MM.1S (cell line): ENCODE measurements at places on chromosomes 16 and 17.

DNA sequence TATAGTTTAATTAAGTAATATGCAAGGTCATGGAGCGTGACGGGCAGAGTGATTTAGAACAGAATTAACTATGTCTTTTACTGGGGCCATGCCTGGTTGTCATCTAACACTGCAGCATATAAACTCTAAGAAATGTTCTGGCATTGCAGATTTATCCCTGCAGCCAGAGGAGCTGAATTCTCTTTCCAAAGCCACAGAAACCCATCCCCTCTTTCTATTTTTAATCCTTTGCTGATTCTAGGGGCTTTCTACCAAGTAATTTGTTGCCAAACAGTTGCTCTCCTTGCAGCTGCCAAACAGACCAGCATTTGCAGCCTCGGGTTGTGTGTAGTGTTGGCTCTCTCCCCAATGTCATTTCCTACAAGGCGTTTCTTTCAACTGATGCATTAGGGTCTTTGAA, 243.2 kb upstream of the MON1B start:
- DNase-seq = no peak
- H3K4me1 ChIP-seq = no peaks in the 10 kb centered on the region
- H3K36me3 ChIP-seq = no peaks in the 10 kb centered on the region
- no peaks in the 10 kb centered on the region for H3K27me3 ChIP-seq
- H3K4me3 ChIP-seq = no peak overlapping the region
- H3K27ac ChIP-seq = no peak overlapping the region

GRCh38 chr17:27244491-27245223, 49.3 kb upstream of the WSB1 start:
- H3K4me3 ChIP-seq = no peak overlapping the region
- no peaks in the 10 kb centered on the region for H3K36me3 ChIP-seq

DNA sequence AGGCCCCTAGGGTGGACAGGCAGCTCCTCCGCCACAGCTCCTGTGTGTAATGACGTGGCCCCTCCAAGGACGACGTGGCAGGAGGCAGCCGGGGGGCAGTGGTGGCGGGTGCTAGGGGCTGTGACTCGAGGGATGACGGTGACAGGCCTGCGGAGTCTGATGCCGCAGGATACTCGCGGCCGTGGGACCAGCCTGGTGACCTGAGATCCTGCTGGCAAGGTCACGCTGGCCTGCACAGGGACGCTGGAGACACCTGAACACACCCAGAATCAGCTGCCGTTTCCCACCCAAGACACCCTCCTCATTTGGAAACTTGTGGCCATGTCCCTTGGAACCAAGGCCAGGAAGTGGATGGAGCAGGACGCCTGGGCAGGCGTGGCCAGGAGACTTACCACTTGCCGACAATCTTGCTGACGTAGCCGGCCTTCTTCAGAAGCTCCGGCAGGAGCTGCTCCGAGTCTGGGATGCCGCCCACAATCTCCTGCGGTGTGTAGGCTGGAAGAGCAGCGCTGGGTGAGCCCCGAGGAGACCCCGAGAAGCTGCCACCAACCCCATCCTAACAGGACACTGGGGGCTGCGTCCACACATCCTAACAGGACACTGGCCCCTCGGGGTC, 16.0 kb downstream of the GALNS start:
- no peaks in the 10 kb centered on the region for H3K4me1 ChIP-seq
- H3K4me3 ChIP-seq = no peak overlapping the region
- no peak overlapping the region for H3K27ac ChIP-seq
- no peak for DNase-seq
- no peaks in the 10 kb centered on the region; the same call in 1 of the 2 replicates for H3K27me3 ChIP-seq

DNA sequence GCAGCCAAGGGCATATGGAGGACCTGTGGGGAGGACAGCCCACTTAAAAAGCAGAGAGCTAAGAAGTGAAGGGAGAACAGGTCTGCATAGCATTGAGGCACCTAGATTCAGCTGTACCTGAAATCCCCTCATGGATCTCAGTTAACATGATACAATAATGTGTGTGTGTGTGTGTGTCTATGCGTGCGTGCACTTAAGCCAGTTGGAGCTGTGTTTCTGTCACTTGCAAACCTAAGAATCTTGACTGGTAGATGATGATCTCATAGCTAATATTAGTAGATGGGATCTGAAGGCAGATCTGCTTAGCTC, 1.7 kb upstream of the ITPRIPL2 start:
- no peak for DNase-seq
- H3K4me1 ChIP-seq = no peaks in the 10 kb centered on the region
- no peaks in the 10 kb centered on the region for H3K36me3 ChIP-seq
- H3K27me3 ChIP-seq = no peaks in the 10 kb centered on the region

DNA sequence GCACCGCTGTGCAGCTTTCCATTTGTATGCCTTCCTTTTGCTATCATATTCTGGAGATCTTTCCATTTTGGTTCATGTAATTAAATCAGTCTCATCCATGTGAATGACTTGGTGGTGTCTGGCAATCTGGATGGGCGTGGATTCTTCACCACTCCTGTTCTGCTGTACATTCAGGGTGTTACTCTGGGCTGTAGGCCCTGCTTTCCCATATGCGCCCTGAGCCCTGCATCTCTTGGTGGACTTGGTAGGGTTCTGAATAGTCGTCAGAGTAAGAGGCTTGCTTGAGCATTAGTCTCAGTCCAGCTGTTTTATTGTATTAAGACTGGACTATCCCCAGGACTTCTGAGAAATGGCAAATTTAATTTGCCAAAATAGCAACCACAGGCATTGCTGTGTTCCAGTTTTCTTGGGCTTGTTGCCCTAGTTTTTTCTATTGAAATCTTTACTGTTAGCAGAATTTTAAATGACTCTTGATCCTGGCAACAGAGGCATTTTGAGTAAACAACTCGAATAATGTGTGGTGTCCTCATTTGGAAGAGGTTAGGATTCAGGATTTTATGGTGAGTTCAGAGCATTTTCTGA, 14.9 kb downstream of the BANP start:
- H3K4me1 ChIP-seq = no peaks in the 10 kb centered on the region
- no peak for DNase-seq
- no peaks in the 10 kb centered on the region for H3K36me3 ChIP-seq
- no peaks in the 10 kb centered on the region for H3K27me3 ChIP-seq

- no peaks in the 10 kb centered on the region for H3K27me3 ChIP-seq
- peaks cover 42% of the 10 kb centered on the region for H3K4me1 ChIP-seq
- no peaks in the 10 kb centered on the region for H3K36me3 ChIP-seq
- no peak overlapping the region for H3K27ac ChIP-seq
- DNase-seq = no peak
These were observed 168.5 kb downstream of the CYB561 start for GRCh38 chr17:63277629-63278028.

DNA sequence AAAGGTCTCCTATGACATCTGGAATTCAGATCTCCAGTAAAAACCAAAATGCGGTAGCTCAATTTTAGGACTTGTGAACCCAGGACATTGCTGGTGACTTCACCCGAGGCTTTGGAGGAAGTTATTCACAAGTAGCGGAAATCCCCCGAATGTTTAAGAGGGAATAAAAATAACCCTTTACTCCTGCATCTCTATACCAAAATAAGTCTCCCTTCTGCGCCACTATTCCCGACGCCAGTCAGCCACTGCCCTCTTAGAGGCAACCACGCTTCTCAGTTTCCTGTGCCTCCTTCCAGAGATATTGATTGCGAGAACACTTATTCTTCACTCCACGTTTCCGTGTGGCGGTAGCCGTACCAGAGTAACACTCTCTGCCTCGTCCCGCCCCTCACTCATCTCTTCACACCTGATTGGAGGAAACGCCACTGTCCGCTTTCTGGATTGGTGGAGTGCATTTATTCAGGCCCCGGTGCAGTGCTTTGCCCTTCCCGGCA, 27.4 kb downstream of the EMP2 start:
- H3K4me1 ChIP-seq = no peaks in the 10 kb centered on the region
- no peaks in the 10 kb centered on the region for H3K36me3 ChIP-seq
- H3K4me3 ChIP-seq = peak overlapping the region; percentile 52

DNA sequence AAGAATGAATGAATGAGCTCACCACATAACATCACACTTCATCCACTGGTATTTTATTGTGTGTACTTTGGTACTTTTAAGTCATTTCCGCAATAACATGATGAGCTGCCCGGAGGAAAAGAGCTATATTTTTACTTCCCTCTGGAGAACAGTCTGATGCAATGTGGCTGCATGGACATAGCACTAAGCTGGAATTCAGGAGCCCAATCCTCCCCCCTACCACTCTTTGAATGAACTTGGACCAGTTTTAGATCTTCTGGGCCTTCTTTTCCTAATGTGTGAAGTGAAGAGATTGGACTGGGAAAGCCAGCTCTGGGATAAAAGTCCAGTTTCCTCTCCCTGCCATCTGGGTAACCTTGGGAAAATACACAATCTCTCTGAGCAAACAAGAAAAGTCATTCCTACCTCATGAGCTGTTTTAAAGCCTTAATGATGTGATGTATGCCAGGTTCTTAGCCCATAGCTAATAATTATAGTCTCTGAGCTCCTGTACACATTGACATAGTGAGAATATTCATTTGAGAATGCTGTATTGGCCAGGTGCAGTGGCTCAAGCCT, 79.3 kb downstream of the ABCC12 start:
- no peak overlapping the region for H3K4me3 ChIP-seq
- no peaks in the 10 kb centered on the region for H3K4me1 ChIP-seq
- DNase-seq = no peak
- H3K36me3 ChIP-seq = no peaks in the 10 kb centered on the region

DNA sequence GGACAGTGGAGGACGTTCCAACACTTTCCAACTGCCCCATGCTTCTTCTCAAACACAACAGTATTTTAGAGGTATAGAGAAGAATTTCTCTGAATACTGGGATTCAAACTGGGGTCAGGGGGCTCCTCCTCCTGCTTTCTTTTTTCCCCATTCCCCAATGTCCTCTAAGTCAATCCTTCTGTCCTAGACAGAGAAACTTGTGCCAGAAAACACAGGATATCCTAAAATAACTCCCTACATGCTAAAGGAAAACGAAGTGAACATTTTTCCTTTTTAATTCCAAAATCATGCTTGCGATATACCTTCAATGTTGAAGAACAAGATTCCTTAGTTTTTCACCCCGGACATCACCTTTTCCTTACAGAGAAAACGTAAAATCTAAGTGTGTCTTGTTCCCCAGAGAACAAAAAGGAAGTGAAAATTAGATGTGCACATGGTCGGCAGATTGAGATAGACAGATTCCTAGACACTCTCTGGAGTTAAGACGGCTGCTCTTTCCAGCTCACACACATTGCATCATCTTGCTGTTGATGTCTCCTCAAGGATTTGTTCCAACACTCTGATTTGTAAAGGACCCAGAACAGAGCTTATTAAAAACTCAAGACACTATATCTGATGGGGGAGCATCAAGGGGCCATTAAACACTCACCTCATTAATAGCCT, 228.2 kb downstream of the GRIN2A start:
- no peak overlapping the region for H3K27ac ChIP-seq
- no peaks in the 10 kb centered on the region for H3K4me1 ChIP-seq
- H3K4me3 ChIP-seq = no peak overlapping the region
- H3K27me3 ChIP-seq = no peaks in the 10 kb centered on the region

GRCh38 chr17:32627239-32627996, 140.6 kb downstream of the CDK5R1 start:
- no peak for DNase-seq
- H3K27me3 ChIP-seq = no peaks in the 10 kb centered on the region
- H3K4me3 ChIP-seq = no peak overlapping the region

DNA sequence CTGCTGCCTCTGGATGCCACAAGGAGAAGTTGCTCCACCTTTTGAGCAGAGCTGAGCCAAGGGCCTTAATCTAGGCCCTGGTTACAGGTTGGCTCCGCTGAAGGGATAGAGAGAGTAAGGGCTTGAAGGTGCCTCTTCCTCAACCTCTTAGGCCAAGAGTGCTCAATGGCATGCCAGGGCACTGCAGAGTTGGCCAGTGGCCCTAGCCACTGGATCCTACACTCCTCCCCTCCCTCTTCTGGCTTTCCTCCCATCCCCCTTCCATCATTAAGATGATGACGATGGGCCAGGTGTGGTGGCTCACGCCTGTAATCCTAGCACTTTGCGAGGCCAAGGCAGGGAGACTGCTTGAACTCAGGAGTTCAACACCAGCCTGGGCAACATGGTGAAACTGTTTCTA, 50.5 kb downstream of the MYO18A start:
- H3K4me3 ChIP-seq = no peak overlapping the region
- no peak for DNase-seq
- no peaks in the 10 kb centered on the region for H3K27me3 ChIP-seq
- no peaks in the 10 kb centered on the region for H3K36me3 ChIP-seq
- no peak overlapping the region for H3K27ac ChIP-seq

DNA sequence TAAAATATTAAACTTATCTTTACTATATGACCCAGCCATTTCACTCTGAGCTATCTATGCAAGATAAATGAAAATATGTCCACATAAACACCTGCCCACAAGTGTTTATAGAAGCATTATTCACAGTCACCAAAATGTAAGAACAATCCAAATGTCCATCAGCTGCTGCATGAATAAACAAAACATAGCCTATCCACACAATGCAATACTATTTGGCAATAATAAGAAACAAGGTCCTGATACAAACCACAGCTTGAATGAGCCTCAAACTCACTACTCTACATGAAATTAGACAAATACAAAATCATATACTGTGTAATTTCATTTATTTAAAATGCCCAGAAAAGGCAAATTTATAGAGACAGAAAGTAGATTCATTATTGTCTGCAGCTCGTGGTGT, 355.1 kb downstream of the CDH8 start:
- no peak for DNase-seq
- no peak overlapping the region for H3K27ac ChIP-seq
- no peak overlapping the region for H3K4me3 ChIP-seq
- H3K4me1 ChIP-seq = no peaks in the 10 kb centered on the region

GRCh38 chr16:24372824-24373223, 116.7 kb downstream of the CACNG3 start:
- no peak overlapping the region for H3K4me3 ChIP-seq
- H3K27ac ChIP-seq = no peak overlapping the region
- no peaks in the 10 kb centered on the region for H3K4me1 ChIP-seq
- DNase-seq = no peak
- no peaks in the 10 kb centered on the region for H3K36me3 ChIP-seq
